Caki2 (cell line): ENCODE measurements at places on chromosomes 12 and 14. TPM values are rescaled to one million over a fixed set of nuclear protein-coding genes. Genes with fewer than 3 reads are reported as not detected.

Gene PRB2
- not detected in 2 replicates for total RNA-seq

Gene FSCB
- total RNA-seq, result not detected in 2 replicates

Gene SDS
- not detected in 2 replicates for total RNA-seq

Gene A2M
- not detected in 2 replicates for total RNA-seq

Gene DLK1
- not detected in 2 replicates for total RNA-seq

Gene ART4
- total RNA-seq, result not detected in 2 replicates

Gene CLEC1A
- total RNA-seq, result not detected in 2 replicates

Gene TSPAN19
- total RNA-seq, result not detected in 2 replicates

Gene WASHC3
- total RNA-seq, result 82.6 and 86.2 TPM in 2 replicates

- DNase-seq, result no peak
Measured at GRCh38 chr12:14416658-14417057, 51.2 kb downstream of the ATF7IP start.

DNA sequence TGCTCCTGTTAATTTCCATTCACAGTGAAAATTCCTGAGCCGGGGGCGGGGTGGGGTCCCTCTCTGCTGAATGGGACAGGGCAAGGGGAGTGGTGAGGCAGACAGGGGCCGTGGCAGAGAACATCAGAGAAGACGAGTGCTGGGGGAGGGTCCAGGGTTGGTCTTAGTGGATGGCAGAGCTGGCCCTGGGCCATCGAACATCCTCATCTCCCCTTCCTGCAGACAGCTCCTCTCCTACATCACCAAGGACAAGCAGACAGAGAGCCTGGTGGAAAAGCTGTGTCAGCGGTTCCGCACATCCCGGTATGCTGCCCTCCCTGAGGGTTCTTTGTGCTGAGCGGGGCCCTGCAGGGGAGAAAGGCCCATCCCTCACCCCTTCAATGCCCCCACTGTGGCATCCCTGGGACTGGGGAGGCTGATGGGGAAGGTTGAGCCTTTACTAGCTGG, 5.0 kb upstream of the GAPDH start:
- DNase-seq, result no peak

DNA sequence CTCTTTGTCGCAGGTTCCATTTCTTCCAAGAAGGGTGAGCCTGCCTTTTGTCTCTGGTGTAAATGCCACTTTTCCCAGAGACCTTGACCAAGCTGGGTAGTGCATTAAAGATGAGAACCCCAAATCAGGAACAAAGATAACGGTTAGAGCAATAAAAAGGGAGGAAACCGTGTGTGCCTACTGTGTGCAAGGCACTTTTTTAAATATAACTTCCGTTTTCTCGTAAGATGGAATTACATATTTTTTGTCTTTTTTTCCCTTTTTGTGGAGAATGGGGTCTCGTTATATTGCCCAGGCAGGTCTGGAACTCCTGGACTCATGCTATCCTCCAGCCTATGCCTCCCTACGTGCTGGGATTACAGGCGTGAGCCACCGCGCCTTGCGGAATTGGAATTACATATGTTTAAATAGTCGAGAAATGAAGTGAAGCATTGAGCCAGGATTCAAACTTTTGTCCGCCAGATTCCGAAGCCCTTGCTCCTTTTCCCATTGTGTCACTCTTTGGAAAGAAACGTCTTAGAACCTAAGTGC, 506 bp upstream of the NABP2 start:
- no peak for DNase-seq

DNA sequence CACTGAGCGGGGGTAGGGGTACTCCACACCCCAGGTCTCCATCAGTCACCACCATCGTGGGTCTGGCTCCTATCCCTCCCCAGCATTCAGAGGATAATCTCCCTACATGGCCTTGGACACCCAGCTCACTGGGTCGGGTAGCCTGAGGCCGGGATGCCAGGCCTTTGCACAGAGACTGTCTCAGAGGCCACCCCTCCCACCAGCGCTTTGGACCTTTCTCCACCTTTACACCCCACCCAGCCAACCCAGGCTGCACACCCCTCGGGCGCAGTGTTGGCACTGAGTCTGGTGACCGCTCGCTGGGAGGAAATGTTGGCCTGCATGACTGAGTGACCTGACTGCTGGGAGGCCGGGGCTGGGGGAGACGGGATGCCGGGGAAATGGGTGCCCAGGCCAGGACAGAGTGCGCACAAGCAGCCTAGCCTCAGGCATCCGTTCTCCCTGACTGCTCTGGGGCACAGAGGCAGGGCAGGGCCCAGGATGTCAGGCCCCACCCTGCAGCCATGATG, 10.6 kb upstream of the LBHD2 start:
- DNase-seq, result peak; percentile 98

DNA sequence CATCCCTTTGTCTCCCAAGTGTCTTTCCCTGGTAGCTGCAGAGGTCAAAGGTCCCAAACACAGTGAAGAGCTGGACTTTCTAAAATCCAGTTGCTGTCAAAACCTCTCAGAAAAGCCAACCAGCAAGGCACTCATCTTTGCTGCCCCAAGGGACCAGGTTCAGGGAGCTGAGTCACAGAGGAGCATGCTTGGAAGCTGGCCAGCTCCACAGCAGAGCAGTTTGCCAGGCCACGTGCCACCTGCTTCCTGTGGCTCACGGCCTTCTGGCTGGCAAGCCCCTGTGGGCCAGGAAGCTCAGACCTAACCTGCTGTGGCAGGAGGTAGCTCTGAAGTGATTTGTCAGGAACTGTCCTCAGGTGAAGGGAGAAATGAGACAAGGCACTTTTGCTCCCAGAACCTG, 3.6 kb downstream of the ISCU start:
- peak; percentile 73 for DNase-seq

- DNase-seq, result no peak
Measured at GRCh38 chr12:112506513-112507166, 87.9 kb downstream of the PTPN11 start.

DNA sequence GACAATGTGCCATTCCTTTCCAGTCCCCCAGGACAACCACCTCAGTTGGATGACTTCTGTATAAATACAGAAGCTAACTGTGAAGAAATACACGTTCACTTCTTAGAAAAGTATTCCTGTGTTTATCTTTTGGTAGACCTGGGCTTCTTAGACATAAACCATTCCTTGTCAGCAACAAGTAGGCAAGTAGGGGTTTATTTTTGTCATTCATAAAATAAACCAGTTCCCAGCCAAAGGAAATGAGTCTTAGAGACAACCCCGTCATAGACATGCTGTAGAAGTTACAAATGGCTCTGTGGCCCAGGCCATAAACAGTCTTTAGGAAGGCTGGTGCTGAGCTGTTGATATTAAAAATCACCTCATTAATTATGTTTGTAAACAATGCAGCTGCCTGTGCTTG, 243.2 kb downstream of the SPTSSA start:
- no peak for DNase-seq

GRCh38 chr14:99682809-99683618, 1.1 kb upstream of the CYP46A1 start:
- peak; percentile 59 for DNase-seq

GRCh38 chr12:45658020-45658419, 71.5 kb upstream of the ARID2 start:
- no peak for DNase-seq

DNA sequence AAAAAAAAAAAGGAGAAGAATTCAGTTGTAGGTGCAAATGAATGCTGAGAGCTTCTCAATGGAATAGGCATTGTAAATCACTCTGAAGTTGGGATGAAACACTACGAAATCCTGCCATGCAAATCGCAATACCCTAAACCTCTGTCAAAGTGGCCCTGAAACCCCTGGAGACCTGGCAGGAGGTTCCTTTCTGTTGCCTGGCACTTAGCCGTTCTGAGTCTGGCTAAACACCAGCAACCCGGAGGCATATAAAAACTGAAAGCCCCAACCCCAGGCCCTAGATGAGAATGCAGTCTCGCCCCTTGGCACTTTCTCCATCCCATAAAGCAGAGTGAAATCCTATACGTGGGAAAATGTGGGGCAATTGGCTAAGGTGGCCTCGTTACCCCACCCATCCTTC, 151.5 kb upstream of the PARP11 start:
- DNase-seq, result no peak

- DNase-seq, result peak; percentile 94
Measured at GRCh38 chr12:117986705-117987469, 18.1 kb upstream of the KSR2 start.

- DNase-seq, result no peak
Measured at GRCh38 chr12:53102883-53103807, at the start of gene SOAT2. SOAT2 (plus strand) TSS chr12:53103486; CDS start chr12:53103578, 92 bp downstream.

GRCh38 chr14:38079268-38079667, 128.4 kb upstream of the SSTR1 start:
- peak; percentile 72 for DNase-seq

GRCh38 chr14:86799244-86799647, 1193.7 kb downstream of the GALC start:
- peak; percentile 88 for DNase-seq

- no peak for DNase-seq
Measured at GRCh38 chr12:124097701-124098100, 124.7 kb downstream of the ZNF664 start.

GRCh38 chr12:5505116-5505515, 73.2 kb downstream of the NTF3 start:
- DNase-seq, result no peak

DNA sequence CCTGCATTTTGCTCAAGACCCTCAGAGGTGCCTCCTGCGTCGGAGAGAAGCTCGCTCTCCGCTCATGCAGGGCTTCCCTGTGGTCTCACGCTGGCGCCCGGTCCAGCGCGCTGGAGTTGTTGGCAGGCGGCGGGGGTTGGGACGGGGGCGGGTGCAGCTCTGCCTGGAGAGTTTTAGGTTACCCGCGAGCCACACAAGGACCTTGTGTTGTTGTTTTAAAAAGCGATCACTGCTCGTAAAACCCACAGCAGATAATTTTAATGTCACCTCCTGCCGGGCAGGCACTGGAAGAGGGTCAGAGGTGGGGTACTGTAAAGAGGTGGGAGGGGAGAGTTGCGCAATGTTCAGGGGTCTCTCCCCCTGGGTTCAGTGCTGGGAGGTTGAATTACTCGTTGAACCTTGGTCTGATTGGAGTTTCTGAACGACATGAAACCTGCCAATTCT, 850 bp downstream of the SMOC1 start:
- DNase-seq, result no peak
